ENCODE measurements at places on chromosomes 7 and 10.

GRCh38 chr10:35015843-35016408, 74.2 kb downstream of the CUL2 start:
- DNase-seq: no peak

DNA sequence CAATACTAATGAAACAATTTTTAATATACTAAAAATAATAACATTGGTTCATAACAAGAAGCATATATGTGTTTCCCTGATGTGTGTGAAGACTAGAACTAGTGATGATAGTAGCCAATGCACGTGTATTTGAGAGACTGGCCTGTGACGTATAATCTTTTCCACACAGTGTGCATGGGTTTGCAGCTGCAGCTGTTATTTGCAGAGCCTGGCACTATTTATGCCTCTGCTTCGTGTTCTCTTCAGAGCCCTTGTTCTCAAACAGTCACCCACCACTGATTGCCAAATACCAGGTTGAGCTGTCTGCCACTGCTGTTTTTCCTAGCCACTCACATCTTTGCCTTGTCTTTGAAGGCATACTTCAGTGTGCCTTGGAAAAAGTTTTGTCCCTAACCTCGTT, 531.7 kb downstream of the ETV1 start:
- no peak for DNase-seq

DNA sequence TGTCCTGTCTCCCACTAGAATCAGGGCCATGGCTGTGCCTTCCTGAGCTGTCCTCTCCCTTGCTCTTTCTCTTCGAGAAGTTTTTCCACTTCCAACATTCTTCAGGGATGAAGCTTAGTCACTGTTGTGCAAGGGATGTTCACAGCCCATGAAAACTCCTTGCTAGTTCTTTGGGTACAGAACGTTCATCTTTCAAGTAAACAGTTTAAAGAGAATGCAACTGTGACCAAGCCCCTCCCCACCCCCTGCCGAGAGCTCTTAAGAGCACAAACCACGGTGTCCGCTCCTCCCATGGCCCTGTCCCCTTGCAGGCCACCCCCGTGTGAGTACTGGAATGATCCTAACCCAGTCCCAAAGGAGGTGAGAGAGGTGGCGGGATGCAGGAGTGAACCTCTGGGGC, 161.1 kb upstream of the RHEB start:
- DNase-seq: no peak

GRCh38 chr10:48502791-48503190, 102.1 kb downstream of the ARHGAP22 start:
- no peak for DNase-seq

DNA sequence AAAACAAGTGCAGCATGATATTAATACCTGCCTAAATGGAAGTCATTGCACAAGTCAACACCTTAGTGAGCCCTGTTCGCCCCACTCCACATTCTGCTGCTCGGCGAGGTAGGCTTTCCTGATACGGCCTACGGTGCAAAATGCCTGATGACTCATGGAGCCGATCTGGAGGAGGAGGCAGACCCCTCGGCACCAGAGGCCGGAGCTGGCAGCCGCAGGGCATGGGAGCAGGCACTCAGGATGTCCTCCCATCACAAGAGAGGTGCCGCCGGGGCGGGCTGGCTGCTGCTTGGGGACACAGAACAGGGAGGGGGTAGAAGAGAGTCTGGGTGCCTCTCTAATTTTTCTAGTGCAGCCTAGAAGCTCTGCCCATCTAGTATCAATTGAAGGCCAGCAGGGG, 418.5 kb upstream of the MGMT start:
- no peak for DNase-seq

DNA sequence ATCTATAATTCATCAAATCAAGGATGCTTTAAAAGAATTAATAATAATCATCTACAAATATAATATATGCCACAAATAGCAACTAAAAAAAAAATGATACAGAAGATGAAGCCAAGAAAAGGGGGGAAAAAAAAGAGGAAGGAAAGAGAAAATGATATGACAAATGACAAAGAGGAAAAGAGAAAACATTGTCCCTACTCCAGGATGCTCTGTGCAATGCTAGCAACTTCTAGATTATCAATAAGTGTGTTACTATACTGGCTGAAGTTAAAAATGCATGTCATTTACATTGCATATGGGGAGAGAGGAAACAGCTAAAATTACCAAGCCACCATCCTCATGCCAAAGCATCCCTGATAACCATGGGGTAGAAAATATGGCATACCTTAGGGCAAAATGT, 104.2 kb downstream of the SFMBT2 start:
- DNase-seq: no peak

DNA sequence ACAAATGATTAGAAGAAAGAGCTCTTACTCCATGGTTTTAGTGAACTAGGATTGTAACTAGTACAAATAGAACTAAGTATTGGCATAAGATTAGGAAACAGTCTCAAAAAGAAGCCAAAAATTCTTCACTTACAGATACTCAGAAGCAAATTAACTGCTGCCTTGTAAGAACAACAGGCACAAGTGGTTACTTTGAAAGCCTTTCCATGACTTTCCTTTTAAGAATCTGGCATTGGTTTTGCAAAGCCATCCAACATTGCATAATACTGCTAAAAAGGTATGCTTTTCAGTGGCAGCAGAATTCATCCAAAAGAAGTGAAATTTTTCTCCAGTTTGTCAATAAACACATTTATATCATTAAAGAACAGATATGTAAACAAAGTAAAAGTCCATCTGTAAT, 126.8 kb upstream of the ODAD2 start:
- DNase-seq: no peak

DNA sequence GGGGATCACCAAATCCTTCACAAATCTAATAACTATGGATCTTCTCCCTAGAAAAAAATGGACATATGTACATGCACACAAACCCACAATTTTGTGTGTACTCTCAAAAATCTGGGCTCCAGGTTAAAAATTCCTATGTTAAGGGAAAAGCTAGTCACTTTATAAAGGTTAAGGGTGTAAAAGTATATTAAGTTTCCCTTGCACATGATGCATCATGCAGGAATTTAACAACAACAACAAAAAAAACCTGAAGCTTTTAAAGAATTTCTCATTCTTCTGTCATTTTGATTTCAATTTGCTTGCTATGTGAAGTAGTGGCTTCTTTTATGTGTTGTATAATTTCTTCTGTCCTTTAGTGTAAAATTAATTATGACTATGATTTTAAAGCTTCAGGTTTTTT, 123.7 kb downstream of the CNOT4 start:
- no peak for DNase-seq

GRCh38 chr10:123140983-123141390, 5.2 kb downstream of the HMX3 start:
- no peak for DNase-seq

GRCh38 chr7:119556436-119556835, 716.5 kb upstream of the KCND2 start:
- DNase-seq: no peak

- DNase-seq: no peak
Measured at GRCh38 chr7:69692611-69693010, 94.3 kb downstream of the AUTS2 start.

DNA sequence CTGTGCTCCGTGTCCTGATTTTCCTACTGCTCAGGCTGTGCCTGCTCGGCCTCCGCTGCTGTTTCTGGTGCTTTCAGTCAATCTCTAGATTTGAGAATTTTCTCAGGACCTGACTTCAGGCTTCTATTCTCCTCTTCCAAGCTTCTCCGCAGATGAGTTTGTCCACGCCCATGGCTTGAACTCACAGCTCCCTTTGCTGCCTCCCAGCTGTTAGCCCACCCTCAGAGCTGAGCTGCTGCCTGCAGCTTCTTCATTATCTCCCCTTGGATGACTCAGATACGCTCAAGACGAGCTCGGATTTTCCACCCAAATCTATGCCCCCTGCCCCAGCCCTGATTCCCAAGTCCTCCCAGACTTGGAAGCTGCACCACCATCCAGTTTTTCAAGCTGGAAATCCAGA, 104.7 kb downstream of the FGFR2 start:
- no peak for DNase-seq

DNA sequence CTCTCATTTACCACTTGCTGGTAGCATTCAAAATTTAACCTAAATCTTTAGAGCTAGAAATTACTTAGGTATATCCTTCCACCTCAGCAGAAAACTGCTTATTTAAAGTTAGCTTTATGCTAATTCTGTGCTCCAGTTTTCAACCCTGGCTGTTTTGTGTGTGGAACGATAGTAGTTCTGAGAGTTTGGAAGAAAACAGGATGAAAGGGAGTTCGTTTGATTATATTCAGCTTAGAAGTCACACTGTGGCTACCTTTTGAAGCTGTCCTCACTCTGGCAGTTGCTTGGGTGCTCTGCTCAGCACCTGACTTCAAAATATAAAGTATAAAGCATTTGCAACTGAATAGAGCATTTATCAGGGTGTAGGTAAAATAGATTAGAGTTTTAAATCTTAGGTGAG, 2.6 kb upstream of the ASCC1 start:
- DNase-seq: no peak

- no peak for DNase-seq
Measured at GRCh38 chr10:45592926-45593325, 79.6 kb downstream of the ZFAND4 start.

- no peak for DNase-seq
Measured at GRCh38 chr7:158843771-158844170, 12.6 kb upstream of the DYNC2I1 start.

- DNase-seq: no peak
Measured at GRCh38 chr10:133481657-133482056, 27.9 kb downstream of the SCART1 start.

DNA sequence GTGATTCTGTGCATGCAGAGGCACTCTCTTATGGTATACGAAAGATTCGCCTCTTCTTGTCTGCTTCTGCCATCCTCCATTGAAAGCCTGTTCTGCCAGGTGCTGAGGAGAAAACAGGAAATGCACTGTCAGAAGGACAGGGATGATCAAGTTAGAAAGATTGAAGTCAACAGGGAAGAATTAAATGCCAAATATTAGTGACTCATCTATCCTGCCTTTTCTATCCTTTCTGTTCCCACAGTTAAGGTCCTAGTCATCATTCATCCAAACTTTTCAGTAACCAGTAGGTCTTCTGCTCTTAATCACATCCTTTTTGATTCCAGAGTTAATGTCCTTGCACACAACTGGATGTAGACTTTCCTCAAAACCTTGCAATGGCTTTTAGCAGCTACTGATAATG, 4.8 kb upstream of the ZNF783 start:
- DNase-seq: no peak

- no peak for DNase-seq
Measured at GRCh38 chr10:118926441-118926840, 103.1 kb upstream of the NANOS1 start.

DNA sequence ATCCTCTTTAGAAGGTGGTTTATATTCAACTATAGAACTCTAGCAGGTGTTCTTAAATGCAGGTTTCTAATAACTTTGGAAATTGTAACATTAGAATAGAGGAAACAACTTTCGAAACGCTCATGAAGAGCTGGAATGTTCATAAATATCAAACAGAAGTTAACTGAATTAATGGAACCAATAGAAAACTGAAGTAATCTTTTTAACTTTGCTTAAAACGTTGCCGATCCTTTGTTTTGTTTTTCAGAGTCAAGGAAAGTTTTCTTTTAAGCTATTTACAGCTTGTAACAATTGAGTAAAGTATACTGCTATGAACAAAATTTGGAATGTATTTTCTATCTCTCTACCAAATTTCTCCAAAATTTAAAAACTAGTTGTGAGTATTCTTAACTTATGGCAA, 19.0 kb upstream of the CLDN3 start:
- no peak for DNase-seq

DNA sequence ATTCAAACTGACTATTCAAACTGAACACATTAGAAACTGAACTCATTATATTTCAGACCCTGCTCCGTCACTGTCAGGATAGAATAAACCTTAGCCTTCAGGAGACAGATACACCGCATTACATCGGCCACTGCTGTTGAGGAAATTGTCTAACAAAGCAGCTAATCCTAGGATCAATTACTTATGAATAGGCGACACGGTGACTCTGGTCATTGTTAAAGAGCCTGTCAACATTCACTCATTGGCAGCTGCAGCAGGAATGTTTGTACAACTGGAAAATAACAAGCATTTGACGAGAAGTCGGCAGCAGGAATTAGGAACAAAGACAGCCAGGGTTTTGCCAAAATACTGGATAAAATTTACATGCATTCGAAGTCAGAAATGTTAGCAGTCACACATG, 112.0 kb upstream of the MKX start:
- no peak for DNase-seq

- no peak for DNase-seq
Measured at GRCh38 chr10:6840766-6841165, 260.7 kb upstream of the PRKCQ start.

GRCh38 chr7:55420530-55420929, 55.4 kb downstream of the LANCL2 start:
- DNase-seq: no peak

- peak; percentile 56 for DNase-seq
Measured at GRCh38 chr7:43586251-43586900, 3.5 kb downstream of the STK17A start.

GRCh38 chr7:71768450-71768849, 636.5 kb downstream of the GALNT17 start:
- no peak for DNase-seq

Data from CD4-positive, CD25-positive, alpha-beta regulatory T cell (primary cell).